ENCODE measurements at places on chromosomes 16 and 17.

GRCh38 chr16:68309799-68310198 is 947 bp downstream of the SLC7A6OS start:
- no peak for DNase-seq

DNA sequence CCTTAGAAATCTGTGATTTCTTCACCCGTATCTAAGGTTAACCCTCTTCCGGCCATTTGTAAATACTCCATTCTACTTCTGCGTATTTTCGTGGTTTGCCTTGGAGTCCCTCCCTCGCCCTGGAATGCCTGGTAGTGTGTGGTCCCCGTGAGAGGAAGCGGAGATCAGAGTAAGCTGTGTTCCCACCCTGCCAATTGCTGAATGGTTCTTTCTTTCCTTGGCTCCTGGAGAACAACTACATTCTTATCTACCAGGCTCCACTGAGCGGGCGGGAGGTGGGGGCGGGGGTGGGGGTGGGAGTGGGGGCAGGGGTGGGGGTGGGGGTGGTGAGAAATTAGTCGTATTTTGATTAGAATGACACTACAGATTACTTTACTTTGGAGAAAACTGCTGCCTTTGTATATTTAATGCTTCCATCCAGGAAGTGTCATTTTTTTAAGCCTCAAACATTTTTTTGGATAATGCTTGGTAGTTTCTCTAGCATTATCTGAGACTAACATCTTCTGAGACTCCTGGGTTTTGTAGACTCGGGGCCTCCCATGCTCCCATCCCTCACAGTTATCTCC is 20.9 kb upstream of the FASN start:
- no peak for DNase-seq

DNA sequence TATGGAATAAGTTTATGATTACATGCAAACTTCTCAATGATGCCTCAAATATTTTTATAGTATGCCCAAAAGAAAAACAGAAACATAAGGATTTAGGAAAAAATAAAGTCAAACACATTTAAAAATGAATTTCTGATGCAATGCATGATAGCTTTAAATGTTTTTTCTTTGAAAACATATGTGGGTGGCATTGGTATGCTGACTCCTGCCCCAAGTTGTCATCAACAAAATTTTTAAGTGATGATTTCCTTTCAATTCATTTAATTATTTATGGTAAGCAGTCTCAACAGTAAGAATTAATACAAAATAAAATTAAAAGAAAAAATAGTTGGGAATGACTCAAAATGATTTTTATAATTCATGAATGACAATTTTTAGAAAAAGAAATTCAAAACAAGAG is 104.9 kb downstream of the CEP112 start:
- no peak for DNase-seq

DNA sequence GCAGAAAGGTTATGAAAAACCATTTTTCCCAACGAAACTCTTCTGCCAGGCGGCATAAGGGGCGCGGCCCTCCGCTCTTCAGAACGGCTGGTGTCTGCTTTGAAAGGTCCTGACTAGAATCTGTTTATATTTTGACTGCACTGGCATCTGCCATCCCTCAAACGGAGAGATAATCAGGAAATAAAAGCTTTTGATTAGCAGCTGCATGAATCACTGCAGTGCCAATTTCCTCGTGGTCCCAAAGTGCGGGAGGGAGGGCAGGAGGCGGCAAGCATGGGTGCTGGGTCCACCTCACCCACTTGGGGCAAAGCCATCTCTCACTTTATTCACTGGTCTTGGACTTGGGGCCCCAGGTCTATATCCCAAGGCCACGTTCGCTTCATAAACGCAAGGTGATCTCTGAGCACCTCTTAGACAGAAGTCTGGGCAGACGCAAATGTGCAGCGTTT is 49.7 kb downstream of the TBC1D16 start:
- peak; percentile 66 for DNase-seq

- DNase-seq, result no peak
These were observed 44.6 kb downstream of the STH start for GRCh38 chr17:46043606-46044005.

DNA sequence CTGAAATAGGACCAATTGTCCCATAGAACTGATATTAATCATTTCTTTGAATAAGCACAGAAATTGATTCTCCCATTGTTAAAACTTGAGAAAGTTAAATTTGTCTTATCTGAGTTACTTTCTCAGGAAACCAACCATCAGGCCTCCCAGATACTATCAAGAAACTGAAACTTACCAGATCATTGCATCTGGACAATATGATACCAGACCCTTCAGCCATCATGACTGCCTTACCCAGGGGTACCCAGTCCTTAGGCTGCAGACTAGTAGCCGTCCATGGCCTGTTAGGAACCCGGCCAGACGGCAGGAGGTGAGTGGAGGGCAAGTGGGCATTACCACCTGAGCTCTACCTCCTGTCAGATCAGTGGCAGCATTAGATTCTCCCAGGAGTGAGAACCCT is 7.8 kb downstream of the STXBP4 start:
- no peak for DNase-seq

GRCh38 chr17:48734333-48735061 is 5.9 kb upstream of the HOXB13 start:
- peak; percentile 59 for DNase-seq

DNA sequence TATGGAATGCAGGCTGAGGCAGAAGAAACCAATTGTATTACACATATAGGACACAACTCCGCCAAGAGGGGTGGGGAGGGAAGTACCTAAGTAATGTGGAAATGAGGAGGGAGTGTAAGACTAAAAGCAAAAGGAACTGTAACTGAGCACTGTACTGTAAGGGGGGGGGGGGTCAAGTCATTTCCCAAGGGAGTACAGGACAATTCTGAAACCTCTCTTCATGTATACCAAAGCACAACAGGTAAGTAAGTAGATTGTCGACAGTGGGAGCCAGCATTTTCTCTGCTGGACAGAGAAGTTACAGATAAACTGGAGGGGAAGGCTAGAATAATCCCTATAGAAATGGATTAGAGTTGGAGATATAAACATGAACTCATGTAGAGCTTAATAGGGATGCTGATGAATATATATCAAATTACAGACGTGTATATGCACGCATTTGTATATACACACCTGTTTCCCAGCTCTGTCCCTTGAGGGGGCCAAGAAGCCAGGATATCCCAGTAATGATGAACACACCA is 6.4 kb downstream of the USP22 start:
- DNase-seq, result no peak

DNA sequence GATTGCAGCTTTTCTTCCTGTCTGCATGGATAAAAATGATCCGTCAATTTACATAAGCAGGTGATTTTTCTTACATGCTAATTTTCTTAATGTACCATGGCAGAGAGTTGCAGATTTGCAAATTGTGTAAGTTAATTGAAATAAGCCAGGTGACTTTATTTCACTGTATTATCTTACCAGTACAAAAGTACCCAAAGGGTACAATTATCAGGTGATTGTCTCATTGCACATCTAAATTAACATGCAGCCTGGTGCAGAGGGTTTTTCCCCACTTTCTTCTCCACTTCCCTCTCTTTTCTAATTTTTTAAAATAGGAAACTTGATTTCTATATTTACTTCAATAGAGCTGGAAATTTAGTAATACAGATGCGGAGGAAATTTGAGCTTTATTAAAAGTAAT is 11.2 kb downstream of the NLK start:
- DNase-seq, result no peak

- DNase-seq, result no peak
These were observed 2.0 kb downstream of the RBBP6 start for GRCh38 chr16:24541233-24541933.

DNA sequence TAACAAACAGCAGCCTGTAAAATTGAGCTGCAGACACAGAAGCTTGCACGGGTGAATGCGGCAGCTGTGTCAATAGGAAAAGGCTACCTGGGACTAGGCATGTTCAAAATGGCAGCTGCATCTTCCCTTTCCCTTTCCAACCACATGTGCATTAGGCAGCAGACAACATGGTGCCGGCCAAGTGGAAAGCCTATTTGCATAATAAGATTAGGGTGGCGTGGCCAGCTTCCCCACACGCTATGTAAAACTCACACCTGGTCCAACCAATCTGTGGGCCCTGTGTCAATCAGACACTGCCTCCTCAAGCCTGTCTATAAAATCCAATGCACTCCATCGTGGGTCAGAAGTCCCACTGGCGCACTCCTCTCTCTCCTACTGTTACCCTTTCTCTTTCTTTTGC is 61.0 kb upstream of the RBBP6 start:
- DNase-seq, result no peak

DNA sequence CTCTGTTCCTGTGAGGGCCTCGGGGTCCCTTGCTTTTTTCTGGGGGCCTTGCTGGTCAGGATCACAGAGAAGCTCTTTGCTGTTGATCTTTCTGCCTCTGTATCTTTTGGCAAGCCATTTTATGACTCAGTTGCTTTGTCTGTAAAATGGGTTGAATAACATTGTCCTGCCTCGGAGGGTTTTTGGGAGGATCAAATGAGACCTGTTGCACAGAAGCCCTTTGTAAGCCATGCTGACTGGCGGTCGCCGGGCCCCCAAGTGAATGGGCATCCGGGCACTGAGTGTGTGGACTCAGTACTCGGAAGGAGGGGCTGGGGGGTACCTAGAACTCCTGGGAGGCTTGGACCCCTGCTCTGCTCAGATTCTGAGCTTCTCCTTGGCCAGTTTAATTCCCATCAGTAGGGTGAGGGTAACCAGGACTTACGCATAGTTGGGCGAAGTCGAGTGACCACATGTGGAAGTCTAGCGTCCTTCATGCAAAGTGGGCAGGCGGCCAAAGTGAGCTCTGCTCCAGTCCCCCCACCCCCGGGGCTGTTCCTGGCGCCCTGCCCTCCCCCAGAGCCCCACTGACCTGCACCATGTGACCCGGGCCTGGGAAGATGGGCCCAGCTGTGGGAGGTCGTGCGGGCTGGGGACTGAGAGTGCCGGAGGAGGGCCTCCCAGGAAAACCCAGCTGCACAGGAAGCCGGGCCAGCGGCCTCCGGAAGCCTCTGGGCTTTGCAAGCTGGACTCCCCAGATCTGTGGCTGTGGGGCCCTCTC is 284.0 kb downstream of the SEC14L1 start:
- peak; percentile 96 for DNase-seq

DNA sequence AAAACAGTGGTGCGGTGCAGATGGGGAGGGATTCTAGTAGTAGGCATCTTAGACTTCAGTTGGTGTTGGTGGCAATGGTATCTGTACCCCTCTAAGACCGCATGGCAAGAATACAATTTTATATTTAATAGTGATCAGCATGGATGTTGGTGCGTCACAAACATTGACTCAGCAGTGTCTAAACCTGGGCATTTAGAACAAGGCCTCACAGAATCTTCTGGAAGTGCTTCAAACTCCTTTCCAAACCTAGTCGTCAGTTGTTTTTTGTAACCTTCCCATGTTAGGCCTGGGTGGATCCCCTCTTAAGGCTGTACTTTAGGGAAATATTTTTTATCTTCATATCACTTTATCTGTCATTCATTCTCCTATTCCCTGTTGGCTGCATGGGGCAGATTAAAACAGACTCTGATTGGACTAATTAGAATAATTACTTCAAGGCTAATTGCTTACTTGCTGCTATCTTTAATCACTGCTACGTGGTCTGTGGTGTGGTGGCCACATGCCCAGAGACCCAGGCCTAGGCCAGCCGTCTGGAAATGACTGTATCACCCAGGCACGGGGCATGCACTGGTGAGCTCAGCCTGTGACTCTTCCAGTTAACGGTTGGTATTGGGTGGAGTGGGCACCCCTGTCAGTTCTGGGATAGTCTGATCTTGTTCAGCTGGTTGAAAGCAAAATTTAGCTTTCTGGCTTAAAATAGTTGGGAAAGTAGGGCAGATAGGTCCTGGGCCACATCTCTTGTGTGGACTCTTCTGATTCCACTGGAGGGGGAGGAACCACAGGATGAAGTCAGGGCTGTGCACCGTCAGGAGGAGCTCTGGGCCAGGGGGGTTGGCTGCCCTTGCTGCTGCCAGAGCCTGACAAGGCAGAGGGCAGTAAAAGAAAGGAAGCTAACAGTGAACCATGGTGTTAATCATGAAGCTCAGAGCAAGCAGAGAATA is 4.5 kb downstream of the ALKBH5 start:
- DNase-seq, result peak; percentile 94

DNA sequence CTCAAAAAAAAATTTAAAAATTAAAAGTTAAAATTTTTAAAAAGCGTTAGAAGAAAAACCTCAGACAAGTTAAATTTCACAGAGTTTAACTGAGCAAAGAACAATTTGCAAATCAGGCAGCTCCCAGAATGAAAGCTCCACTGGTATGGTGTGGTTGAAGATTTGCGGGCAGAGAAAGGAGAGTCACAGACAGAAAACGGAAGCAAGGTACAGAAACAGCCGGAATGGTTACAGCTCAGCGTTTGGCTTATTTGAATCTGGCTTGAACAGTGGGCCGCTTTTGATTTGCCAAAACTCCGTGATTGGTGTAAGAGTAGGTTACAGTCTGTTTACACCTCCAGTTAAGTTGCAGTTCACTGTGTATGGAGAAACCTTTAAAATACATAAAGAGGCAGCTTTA is 297.1 kb downstream of the HS3ST4 start:
- DNase-seq, result no peak

DNA sequence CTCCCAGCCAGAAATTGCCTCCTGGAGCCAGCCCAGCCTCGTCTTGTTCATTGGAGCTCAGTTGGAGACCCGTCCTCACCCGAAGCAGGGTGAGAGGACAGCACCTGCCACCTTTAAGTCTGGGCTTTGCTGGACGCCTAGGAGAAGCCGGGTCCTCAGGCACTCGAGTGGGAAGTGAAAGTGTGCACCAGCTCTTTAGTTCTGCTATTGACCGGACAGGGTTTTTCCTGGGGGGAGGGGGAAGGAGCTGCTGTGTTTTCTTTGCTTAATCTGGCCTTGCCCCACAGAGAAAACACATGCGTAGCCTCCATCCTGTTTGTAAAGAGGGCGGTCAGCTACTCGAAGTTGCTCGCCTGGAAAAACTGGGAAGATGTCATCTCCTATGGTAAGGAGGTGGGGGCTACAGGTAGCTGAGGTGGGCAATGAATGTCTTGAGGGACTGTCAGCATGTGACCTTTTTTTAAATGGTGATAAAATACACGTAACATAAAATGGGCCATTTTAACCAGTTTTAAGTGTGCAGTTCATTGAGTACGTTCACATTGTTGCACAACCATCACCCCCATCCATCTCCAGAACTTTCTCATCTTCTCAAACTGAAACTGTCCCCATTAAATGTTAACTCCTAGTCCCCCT is 34.4 kb downstream of the CMIP start:
- DNase-seq, result peak; percentile 75

GRCh38 chr16:4089251-4089810 is 26.9 kb downstream of the ADCY9 start:
- no peak for DNase-seq

Measured in osteoblast (primary cell).